Hepatic stellate cell (primary cell): ENCODE measurements at places on chromosomes 12 and 14.

- DNase-seq: peak; percentile 52
Observed at GRCh38 chr14:93056166-93056839, 59.4 kb downstream of the ITPK1 start.

DNA sequence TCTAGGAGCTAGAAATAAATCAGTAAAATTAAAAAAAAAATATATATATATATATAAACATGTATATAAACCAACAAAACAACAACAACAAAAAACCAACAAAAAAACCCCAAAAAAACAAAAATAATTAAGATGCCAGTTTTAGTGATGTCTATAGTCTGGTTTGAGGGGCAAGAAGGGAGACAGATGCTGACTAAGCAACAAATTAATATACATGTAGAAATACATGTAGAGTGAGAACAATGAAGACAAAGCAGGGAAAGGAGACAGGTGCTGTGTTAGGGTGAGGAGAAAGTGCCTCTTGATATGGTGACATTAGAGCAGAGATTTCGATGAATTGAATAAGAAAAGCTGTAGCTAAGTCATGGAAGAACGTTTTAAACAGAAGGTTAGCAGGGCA is 477.9 kb downstream of the APAF1 start:
- DNase-seq: no peak

GRCh38 chr14:58376791-58377190 is 18.9 kb upstream of the TOMM20L start:
- no peak for DNase-seq

DNA sequence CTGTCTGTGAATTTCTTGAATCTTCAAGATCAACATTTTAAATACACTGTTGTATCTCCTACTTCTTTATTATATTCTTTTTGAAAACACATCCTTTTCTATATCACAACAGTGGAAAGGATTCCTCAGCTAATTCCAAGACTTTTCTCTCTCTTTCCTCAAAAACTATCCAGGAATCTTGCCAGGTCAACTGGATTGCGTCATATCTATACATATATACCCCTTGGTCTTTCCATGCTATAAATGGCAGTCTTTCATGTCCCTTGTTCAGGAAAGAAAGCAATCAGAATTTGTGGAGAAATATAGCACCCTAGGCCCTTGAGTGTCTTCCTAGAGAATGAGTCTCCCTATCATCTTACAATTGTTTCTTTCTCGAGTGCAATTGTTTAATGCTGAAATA is 149.0 kb downstream of the KCNA5 start:
- DNase-seq: no peak

GRCh38 chr14:70392676-70393075 is 24.2 kb downstream of the SYNJ2BP start:
- no peak for DNase-seq

DNA sequence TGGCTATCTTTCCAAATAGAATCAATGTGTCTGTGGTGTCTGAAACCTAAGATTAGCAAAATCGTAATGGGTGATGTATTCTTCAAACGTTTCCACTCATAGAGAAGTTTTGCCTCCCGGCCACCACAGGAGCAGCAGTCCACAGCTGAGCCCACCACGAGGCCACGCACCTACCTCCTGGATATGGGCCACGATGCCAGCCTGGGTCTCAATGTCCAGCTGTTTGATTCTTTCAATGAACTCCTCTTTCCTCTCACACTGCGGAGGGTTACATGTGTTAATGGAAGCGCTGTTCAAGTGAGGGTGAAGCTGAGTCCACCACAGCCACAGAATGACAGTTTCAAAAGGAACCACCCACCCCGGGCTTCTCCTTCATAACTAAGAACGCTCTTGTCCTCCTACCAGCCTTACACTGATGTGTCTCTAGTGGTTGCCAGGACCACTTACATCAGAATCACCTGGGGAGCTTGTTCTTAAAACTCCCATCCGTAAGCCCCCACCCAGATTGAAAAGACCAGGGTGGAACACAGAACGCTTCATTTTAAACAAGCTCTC is 75.3 kb downstream of the CCDC88C start:
- DNase-seq: no peak

DNA sequence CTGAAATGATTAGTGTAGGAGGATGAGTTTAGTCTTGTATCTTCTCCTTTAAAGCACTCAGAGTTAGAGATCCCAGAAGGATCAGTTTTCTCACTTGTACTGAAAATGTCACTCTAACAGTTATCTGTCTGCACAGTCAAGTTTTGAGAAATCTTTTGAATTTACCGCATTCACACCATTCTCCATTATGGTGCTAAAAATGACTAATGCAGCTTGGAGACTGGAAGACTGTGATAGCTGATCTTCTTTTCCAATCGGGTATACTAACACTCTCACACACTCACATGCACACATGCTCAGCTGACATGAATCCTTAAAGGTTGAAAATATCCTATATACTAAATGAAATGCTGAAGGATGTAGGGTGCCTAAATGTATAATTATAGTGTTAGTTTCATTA is 65.8 kb downstream of the SLC15A5 start:
- no peak for DNase-seq
